Astrocyte of the cerebellum (primary cell): ENCODE measurements at places on chromosomes 6 and 20.

- DNase-seq: no peak
Measured at GRCh38 chr6:119890470-119890869, 540.9 kb upstream of the MAN1A1 start.

- DNase-seq: no peak
Measured at GRCh38 chr6:152316024-152316423, 321.1 kb downstream of the SYNE1 start.

DNA sequence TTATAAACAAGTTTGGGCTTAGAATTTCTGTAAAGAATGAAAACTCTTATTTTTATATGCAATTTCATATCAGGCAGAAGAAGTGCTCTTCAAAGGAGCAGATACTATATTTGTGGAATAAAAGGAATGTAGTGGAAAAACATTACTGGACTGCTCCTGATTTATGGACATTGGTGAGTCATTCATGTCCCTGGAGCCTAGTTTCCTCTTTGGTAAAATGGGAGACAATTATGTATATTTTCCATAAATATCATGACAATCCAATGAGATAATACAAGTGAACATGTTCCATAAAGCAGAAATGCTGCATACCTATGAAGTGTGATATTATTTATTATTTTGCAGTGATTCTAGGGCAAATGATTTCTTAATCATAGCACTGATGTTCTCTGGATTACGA, 445.8 kb upstream of the CITED2 start:
- peak; percentile 32 for DNase-seq

DNA sequence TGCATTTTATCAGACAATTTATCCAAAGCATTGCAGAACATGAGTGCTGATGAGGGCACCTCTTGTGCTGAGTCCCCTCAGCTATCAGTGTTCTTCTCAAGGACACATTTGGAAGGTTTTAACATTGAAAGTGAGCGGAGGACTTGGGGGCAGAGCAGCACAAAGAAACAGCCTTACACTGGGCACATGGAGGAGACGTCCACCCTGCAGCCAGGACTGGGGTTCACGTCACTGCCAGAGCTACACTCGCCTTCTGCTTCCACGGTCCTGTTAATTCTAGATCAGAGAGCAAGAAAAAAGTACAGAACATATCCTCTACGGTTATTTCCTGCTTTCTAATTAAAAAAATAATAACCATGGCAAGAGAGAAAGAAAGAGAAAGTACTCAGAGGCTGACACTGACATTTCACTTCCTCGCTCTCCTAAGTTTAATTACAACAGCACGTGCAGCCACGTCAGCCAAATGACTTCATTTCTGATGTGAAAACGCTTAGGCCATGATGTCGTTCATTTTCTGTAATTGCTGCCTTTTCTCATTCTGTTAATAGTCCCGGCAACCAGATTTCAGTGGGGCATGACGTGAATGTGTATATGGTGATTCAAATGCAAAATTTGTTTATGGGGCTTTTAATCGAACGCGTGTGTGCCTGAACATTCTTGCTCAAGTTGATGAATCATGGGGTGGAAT, 5.1 kb downstream of the PRND start:
- peak; percentile 16 for DNase-seq

GRCh38 chr20:63327231-63327745, 33.9 kb downstream of the CHRNA4 start:
- DNase-seq: no peak

DNA sequence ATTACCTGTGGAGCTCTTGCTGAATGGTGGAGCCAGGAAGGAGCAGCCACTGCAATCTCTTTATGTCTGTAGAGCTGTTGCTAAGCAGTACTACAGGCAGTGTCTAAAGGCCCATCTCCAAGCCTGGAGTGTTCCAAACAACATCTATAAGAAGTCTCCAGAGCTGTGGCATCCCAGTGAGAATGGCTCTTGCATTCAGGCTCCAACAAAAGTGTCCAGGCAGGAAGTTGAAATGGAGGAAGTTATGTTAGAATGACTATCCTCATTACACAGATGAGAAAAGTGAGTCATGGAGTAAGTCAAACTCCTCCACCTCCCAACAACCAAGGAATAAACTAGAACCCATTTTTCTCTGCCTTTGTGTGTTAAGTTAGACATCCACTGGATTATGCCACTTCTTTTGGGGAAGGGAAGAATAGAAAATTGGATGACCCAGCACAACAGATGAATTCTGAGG, 288.5 kb upstream of the STXBP5 start:
- DNase-seq: no peak

DNA sequence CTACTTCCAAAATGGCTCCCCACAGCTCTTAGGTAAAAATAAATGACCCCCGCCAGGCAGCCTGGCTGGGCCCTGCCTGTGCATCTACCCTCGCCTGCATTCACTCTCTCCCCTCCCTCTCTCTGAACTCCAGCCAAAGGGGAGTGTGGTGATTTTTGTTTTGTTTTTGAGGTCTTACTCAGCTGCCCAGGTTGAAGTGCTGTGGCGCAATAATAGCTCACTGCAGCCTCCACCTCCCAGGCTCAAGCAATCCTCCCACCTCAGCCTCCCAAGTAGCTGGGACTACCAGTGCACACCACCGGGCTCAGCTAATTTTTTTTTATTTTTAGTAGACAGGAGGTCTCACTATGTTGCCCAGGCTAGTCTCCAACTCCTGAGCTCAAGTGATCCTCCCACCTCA, 15.8 kb downstream of the NFATC2 start:
- DNase-seq: no peak

GRCh38 chr6:45816674-45817297, 198.9 kb downstream of the CLIC5 start:
- DNase-seq: no peak

- DNase-seq: no peak
Measured at GRCh38 chr6:158531970-158532369, 27.9 kb upstream of the TMEM181 start.

- no peak for DNase-seq
Measured at GRCh38 chr20:62815066-62815991, 1.5 kb upstream of the COL9A3 start.

DNA sequence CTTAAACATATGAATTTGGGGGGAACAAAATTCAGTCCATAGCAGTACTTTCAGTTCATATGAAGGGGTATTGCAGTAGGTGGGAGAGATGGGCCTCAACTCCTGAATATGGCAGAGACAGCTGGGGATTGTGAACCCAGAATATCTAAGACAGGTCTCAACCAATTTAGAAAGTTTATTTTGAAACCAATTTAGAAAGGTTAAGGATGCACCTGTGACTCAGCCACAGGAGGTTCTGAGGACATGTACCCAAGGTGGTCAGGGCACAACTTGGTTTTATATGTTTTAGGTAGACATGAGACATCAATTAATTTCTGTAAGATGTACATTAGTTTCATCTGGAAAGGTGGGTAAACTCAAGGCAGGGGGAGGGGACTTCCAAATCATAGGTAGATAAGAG, 59.5 kb downstream of the MYO6 start:
- no peak for DNase-seq

DNA sequence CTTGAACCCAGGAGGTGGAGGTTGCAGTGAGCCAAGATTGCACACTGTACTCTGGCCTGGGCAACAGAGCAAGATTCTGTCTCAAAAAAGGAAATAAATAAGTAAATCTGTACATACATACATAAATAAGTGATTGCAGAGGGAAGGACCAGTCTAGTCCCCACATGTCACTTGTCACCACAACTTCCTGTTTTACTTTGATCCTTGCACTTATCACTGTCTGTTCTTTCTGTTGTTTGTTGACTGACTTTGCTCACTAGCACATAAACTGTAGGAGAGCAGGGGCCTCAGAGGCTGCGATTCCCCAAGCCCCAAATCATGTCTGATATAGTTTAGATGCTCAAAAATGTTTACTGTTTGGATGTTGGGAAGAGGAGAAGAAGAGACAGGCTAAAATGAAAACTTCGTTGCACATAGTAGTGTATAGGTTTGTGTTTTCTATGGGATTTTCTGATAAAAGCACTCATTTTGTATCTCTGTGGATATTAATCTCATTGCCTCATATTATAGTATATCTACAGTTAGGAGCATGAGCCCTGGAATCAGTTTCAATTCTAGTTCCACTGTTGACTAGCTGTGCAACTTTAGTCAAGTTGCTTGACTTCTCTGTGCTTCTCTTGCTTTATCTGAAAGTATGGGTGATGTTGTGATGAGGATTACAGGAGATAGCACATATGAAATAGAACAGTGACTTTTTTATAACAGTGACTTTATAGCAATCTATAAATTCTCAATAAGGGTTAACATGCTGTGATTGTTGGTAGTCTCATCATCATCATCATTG, 165.0 kb downstream of the TBC1D7 start:
- no peak for DNase-seq

GRCh38 chr20:33791959-33792597, 19.1 kb upstream of the CHMP4B start:
- DNase-seq: no peak

GRCh38 chr20:34163307-34163706, 51.3 kb upstream of the EIF2S2 start:
- no peak for DNase-seq

DNA sequence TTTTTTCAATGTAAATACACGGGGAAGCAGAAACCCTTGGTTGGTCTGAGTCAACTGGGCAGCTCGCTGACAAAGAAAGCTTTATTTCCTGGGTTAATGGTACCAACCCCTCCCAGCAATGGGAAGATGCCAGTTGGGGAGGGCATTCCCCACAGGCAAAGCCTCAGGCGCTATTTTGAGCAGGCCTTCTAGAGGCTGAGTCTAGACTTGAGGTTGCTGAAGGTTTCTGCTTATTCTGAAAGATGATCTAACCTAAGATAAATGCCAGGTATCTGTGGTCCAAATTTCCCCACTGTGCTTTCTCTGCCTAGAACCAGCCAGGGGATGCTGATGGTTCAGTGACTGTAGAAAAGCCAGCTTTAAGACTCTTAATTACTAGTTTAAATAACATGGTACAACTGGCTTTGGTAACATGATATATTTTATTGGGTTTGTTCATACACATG, 172.5 kb upstream of the JARID2 start:
- no peak for DNase-seq

GRCh38 chr6:36025932-36026327, 1.5 kb upstream of the SLC26A8 start:
- no peak for DNase-seq

- DNase-seq: no peak
Measured at GRCh38 chr20:25408890-25409289, 1.4 kb downstream of the GINS1 start.

DNA sequence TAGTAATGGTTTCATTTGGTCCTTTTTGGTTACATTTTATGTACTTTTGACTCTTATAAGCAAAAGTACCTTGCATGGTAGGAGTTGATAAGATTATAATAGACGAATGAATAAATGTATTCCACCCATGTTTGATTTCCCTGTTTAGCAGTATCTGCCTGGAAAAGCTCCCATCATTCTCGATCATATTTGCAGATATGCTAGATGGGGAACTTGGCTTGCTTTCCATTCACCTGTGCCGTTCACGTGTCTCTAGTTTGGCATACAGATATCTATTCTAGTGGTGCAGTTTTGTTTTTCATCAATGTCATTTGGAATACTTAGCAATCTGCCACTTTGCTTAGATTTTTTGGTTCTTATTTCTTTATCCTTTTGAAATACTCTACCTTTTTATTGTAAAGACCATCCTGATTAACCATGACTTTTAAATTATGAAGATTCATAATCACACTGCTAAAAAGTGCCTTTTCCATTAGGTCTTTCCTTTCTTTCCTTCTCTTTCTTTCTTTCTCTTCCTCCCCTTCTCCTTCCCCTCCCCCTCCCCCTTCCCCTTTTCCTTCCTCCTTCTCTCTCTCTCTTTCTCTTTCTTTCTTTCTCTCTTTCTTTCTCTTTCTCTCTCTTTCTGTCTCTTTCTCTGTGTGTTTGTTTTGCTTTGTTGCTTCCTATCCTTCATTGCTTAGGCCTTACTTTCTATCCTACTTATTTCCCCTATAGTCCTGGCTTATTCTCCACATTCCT, 40.4 kb downstream of the ANKS1A start:
- DNase-seq: no peak

- no peak for DNase-seq
Measured at GRCh38 chr20:49030954-49031619, 15.0 kb upstream of the CSE1L start.

DNA sequence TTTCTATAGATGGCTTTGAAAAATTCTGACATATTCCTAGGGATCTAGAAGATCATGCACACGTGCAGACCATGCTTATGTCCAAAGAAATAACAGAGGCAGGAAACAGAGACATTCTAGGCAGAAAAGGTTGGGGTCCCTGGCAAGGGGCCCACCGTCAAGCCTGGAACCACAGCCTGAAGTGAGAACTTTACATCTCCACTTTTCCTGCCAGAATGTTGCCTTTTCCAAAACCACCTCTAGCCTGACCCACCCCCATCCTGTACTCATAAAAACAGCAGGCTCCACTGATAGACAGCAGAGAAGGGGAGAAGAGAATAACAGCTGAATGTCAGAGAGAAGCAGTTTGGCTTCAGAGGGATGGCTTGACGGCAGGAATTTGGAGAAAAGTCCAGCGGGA, 257.3 kb upstream of the NT5E start:
- no peak for DNase-seq

- DNase-seq: no peak
Measured at GRCh38 chr6:143112837-143113236, 52.1 kb downstream of the AIG1 start.

DNA sequence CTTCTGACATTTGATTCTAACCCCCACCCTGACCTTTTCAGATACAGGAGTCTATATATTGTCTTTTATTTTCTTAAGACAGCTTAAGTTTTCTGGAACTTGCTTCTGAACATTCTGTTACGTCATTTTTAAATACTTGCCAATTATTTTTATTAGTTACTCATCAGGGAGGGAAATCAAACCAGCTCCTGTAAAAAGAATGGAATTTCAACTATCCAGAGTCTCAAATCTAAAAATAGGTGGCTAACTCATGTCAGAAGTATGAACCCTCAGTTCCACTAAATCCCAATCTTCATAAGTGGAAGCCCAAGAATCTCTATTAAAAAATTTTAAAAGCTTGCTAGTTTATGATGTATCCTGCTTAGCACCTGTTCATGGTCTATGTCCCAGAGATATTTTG, 900.0 kb downstream of the KIF16B start:
- DNase-seq: peak; percentile 54

GRCh38 chr20:1879369-1879768, 15.8 kb upstream of the SIRPA start:
- no peak for DNase-seq

GRCh38 chr6:89921691-89922090, 27.4 kb downstream of the GJA10 start:
- DNase-seq: no peak

GRCh38 chr6:113493991-113494390, 363.2 kb upstream of the MARCKS start:
- no peak for DNase-seq

DNA sequence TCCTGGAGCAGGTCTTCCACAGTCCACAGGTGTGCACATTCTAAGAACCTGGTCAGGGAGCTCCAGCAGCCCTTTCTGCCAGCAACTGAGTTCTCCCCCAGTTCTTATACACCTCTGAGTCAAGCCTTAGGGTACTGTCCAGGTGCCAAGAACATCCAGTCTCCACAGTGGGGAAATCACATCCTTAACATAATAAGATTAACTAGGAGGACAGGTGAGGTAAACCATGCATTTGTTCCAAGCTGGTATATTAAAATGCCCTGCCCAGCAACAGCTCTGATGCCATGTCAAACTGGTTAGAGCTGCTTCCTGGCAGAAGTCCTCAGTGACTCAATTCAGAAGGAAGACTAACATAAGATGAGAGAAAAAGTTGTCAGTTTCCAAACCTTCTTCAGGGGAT, 303.9 kb upstream of the SGK1 start:
- no peak for DNase-seq
